ENCODE measurements at places on chromosomes 2 and 18. TPM values are rescaled to one million over a fixed set of nuclear protein-coding genes. Genes with fewer than 3 reads are reported as not detected.

MARCHF4 gene
- 0.26 TPM for total RNA-seq

KIAA2012 gene
- total RNA-seq = under 0.01 TPM

GKN2 gene
- total RNA-seq = not detected

PNO1 gene
- 12.9 TPM for total RNA-seq

TSPYL6 gene
- total RNA-seq = not detected

NPHP1 gene
- 5.0 TPM for total RNA-seq

SPDYA gene
- total RNA-seq = 0.77 TPM

FSIP2 gene
- 0.26 TPM for total RNA-seq

SYT4 gene
- total RNA-seq = not detected

ERBB4 gene
- 0.17 TPM for total RNA-seq

All from fibroblast of lung (primary cell).